ENCODE measurements at places on chromosomes 6 and 20.

GRCh38 chr20:1879369-1879768 is 15.8 kb upstream of the SIRPA start:
- DNase-seq = no peak

DNA sequence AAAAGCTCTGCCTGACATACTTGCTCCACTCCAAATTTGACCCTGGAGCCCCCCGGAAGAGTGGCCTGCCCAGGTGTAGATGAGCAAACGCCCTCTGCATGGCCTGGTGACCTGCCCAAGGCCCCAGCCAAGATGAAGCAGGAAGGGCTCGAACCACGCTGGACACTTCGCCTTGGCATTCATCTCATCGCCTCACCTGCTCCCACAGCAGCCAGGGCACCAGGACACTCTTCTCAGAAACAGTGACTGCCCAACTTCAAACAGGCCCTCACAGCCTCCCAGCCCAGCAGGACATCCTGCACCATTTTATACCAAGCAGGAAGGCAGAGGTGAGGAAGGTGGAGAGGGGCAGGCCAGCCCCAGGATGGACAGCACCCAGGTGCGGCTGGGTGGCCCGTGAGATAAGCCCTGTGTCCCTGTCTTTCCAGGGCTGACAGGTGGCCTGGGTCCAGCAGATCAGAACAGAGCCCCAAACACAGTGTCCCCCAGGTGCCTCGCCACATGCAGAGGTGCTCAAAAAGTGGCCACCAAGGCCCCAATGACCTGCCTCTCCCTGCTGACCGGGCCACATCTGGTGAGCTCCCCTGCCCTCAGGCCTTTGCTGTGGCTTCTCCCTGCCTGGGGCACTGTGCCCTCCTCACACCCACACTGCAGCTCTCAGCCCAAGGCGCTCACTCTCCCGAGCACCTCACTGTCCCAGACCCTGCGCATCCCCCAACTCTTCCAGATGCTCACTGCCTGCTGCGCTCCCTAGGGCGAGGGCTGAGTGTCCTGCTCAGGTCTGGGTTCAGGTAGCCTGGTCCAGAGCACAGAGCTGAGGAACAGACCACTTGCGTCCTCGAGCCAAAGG is 7.2 kb downstream of the ACSS1 start:
- DNase-seq = no peak

- no peak for DNase-seq
Measured at GRCh38 chr6:64023693-64024092, 388.1 kb downstream of the PHF3 start.

DNA sequence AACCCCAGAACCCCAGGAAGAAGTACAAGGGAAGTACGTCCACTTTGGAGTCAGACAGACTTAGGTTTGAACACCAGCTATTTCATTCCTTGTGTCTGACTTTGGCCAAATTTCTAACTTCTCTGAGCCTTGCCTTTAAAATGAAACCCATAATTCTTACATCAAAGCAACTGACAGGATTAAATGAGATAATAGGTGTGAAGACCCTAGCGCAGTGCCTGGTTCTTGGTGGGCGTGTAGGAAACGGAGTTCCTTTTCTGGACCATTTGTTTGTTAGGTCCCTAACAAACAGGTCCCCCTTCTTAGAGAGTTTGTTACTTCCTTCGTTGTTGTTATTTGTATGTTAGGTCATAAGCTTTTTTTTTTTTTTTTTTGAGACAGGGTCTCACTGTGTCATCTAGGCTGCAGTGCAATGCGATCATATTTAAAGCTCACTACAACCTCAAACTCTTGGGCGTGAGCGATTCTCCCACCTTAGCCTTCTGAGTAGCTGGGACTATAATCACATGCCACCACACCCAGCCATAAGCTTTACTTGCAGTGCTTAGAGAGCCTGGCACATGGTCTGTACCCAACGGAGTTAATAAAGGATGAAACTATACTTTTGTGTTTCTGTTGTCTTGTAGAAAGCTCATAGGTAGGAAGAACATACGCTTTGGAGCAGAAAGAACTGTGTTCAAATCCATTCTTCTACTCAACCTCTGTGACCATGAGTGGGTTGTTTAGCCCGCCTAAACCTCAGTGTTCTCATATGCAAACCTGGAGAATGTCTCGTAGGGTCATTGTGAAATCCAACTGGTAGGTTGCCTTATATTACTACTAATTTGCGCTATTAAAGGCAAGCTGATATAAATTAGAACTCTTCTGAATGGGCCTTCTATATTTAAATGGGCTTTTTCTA is 21.8 kb upstream of the MROH8 start:
- DNase-seq = no peak

DNA sequence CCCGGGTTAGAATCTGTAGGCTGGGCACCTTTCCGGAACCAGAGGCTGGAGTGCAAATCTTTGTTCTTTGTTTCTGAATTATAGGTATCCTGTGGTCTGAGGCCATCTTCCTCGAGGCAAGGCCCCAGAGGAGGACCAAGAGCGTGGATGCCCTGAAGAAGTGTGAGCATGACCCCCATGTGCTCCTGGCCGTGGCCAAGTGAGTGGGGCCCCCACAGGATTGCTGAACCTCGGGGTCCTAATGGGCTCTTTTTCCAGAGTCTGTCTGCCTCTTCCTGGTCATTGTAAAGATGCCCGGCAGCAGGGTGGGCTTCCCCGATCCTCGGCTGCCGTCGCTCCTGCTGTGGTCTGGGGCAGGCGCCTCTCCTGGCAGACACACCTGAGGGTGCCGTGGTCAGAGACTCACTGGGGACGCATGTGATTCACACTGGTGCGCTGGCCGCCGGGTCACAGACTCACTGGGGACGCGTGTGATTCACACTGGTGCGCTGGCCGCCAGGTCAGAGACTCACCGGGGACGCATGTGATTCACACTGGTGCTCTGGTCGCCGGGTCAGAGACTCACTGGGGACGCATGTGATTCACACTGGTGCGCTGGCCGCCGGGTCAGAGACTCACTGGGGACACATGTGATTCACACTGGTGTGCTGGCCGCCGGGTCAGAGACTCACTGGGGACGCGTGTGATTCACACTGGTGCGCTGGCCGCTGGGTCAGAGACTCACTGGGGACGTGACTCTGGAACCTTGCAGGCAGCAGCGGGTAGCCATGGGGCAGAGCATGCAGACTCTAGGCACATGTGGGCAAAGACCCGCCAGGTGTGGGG is 6.5 kb upstream of the C20orf204 start:
- no peak for DNase-seq

- peak; percentile 72 for DNase-seq
Measured at GRCh38 chr20:58883241-58883691, 30.8 kb downstream of the GNAS start.

- DNase-seq = peak; percentile 92
Measured at GRCh38 chr6:106591111-106591825, 38.0 kb downstream of the RTN4IP1 start.

GRCh38 chr6:44554861-44555260 is 167.4 kb downstream of the CDC5L start:
- no peak for DNase-seq

- no peak for DNase-seq
Measured at GRCh38 chr6:31129130-31129529, 8.9 kb upstream of the CDSN start.

GRCh38 chr6:111423055-111423633 is 59.9 kb downstream of the REV3L start:
- DNase-seq = no peak

DNA sequence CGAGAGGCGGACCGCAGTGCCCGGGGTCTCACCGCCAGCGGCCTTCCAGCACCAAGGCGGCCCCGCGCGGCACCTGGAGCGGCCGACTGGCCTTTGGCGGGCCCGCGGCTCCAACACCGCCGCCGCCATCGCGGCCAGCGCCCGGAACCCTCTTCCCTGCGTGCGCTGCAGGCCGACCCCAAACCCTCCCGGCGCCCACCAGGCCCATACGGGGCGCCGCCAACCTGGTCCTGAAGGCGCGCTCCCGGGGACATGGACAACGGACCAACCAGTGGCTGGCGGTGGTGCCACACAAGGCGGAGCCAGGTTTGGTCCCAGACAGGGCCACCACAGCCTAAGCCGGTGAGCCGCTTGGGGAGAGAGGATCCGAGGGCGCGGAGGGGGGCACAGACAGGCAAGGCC is 1514.8 kb upstream of the DEFB115 start:
- DNase-seq = no peak
